ENCODE measurements at places on chromosomes 6 and 20. TPM values are rescaled to one million over a fixed set of nuclear protein-coding genes. Genes with fewer than 3 reads are reported as not detected.

Gene SAMD5
- 3.6 TPM for total RNA-seq

Gene HTR1E
- total RNA-seq = not detected

Gene CRISP3
- not detected for total RNA-seq

Gene CGAS
- 11.3 TPM for total RNA-seq

Gene HFE
- 5.4 TPM for total RNA-seq

Gene PLCG1
- total RNA-seq = 101 TPM

Gene DEFB124
- not detected for total RNA-seq

Gene BCAS4
- total RNA-seq = 1.0 TPM

Gene LGSN
- under 0.01 TPM for total RNA-seq

Gene ZC3H12D
- not detected for total RNA-seq
